Left lung (tissue), 14 donors: ENCODE measurements at places on chromosomes 2 and 18. TPM values are rescaled to one million over a fixed set of nuclear protein-coding genes. Genes with fewer than 3 reads are reported as not detected.

DNA sequence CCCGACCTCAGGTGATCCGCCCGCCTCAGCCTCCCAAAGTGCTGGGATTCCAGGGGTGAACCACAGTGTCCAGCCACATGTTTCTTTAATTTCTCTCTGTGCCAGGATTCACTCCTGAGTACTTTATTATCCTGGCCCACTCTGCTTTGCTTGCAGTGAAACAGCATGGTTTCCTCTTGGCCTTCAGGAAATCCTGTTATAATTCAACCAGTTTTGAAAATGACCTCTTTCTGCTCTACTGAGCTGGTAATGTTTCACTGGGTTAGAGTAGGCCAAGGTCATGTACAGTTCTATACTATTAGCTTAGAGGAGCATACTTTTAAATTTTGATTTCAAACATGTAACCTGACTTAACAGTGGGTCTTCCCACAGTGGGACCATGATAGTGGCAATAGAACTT, 90.6 kb upstream of the PELI1 start:
- H3K4me3 ChIP-seq = no peak overlapping the region
- H3K27me3 ChIP-seq = no peaks in the 10 kb centered on the region
- no peak overlapping the region for H3K27ac ChIP-seq
- H3K36me3 ChIP-seq = no peaks in the 10 kb centered on the region

DNA sequence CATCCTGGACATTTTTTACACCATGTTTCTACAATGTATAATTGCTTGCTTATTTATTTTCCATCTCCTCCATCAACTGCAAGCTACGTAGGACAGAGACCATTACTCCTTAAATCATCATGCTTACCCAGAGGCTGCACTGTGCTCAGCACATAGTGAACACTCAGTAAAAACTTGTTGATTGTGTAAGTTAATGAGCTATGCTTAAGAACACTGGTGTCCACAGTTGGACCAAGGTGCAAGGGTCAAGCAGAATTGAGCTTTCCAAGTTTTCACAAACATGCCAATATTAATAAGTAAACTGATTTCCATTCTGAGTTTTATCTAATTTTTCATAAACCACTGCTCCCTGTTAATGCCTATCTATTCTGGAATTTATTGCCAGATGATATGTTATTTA, 464.2 kb upstream of the TCF4 start:
- H3K36me3 ChIP-seq = no peaks in the 10 kb centered on the region
- H3K4me1 ChIP-seq = no peaks in the 10 kb centered on the region
- no peaks in the 10 kb centered on the region for H3K27me3 ChIP-seq
- H3K4me3 ChIP-seq = no peak overlapping the region
- no peak overlapping the region for H3K27ac ChIP-seq

- no peaks in the 10 kb centered on the region for H3K27me3 ChIP-seq
- H3K4me1 ChIP-seq = no peaks in the 10 kb centered on the region
- no peaks in the 10 kb centered on the region for H3K36me3 ChIP-seq
- DNase-seq = no peak
Measured at GRCh38 chr2:234805836-234806235, 146.0 kb upstream of the SH3BP4 start.

DNA sequence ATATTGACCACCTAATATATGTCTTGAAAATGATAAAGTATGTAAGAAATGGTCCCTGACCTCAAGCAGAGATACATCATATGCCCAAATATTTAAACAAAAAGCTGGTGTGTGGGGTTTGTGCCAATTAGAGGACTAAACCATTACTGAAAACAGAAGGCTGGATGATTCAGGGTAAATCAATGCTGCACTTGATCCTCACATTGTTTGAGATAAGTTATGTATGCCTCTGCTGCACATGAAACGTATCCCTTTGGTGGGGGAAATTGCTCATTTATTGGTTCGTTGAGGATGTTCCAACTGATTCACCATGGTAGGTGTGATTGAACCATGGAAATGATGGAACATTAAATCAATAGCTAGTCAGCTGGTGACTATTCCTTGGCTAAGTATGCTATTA, 24.7 kb upstream of the DARS1 start:
- DNase-seq = no peak
- no peaks in the 10 kb centered on the region for H3K27me3 ChIP-seq
- H3K36me3 ChIP-seq = no peaks in the 10 kb centered on the region

- no peak overlapping the region for H3K4me3 ChIP-seq
- no peak overlapping the region for H3K27ac ChIP-seq
- peak; percentile 51 for DNase-seq
- no peaks in the 10 kb centered on the region for H3K27me3 ChIP-seq
Measured at GRCh38 chr2:219460424-219460926, 25.8 kb downstream of the SPEG start.

- H3K27ac ChIP-seq = peak overlapping the region; percentile 67
- no peaks in the 10 kb centered on the region for H3K27me3 ChIP-seq
- no peak for DNase-seq
- H3K4me1 ChIP-seq = peaks cover 3% of the 10 kb centered on the region
Measured at GRCh38 chr2:223760838-223761502, 76.4 kb downstream of the AP1S3 start.

The GALNT5 gene
- total RNA-seq = 23.0 TPM

GRCh38 chr2:160581035-160581434, 87.4 kb upstream of the RBMS1 start:
- H3K4me3 ChIP-seq = no peak overlapping the region
- DNase-seq = no peak
- no peaks in the 10 kb centered on the region for H3K36me3 ChIP-seq
- H3K27ac ChIP-seq = no peak overlapping the region
- peaks cover 12% of the 10 kb centered on the region for H3K4me1 ChIP-seq

DNA sequence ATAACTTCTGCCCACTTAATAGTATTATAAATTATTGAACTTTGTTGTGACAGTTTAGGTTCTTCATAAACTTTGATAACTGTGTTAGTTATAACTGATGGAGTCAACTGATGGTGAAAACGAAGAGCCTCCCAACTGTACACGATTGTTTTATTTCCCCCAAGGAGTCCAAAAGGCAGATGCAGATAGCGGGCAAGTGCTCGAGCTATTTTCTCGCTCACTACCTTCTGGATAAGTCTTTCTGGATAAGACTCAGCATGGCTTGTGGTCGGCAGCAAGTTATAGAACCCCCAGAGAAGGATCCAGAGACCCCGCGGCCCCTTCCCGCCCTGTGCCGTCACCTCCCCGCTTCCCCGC, 517 bp downstream of the GCFC2 start:
- H3K4me3 ChIP-seq = peak overlapping the region; percentile 78
- H3K36me3 ChIP-seq = no peaks in the 10 kb centered on the region
- peak overlapping the region; percentile 93 for H3K27ac ChIP-seq
- H3K27me3 ChIP-seq = no peaks in the 10 kb centered on the region
- H3K4me1 ChIP-seq = peaks cover 24% of the 10 kb centered on the region
- DNase-seq = no peak

GRCh38 chr2:237628247-237629187, 1.1 kb downstream of the LRRFIP1 start:
- H3K4me1 ChIP-seq = peaks cover 43% of the 10 kb centered on the region
- DNase-seq = no peak
- H3K4me3 ChIP-seq = peak overlapping the region; percentile 62
- H3K36me3 ChIP-seq = no peaks in the 10 kb centered on the region

GRCh38 chr2:241153616-241154015, 3.3 kb downstream of the PPP1R7 start:
- no peaks in the 10 kb centered on the region for H3K27me3 ChIP-seq
- DNase-seq = peak; percentile 3
- peaks cover 8% of the 10 kb centered on the region for H3K4me1 ChIP-seq
- no peaks in the 10 kb centered on the region for H3K36me3 ChIP-seq
- no peak overlapping the region for H3K4me3 ChIP-seq

The CDCA7 gene
- total RNA-seq = 5.4 TPM

DNA sequence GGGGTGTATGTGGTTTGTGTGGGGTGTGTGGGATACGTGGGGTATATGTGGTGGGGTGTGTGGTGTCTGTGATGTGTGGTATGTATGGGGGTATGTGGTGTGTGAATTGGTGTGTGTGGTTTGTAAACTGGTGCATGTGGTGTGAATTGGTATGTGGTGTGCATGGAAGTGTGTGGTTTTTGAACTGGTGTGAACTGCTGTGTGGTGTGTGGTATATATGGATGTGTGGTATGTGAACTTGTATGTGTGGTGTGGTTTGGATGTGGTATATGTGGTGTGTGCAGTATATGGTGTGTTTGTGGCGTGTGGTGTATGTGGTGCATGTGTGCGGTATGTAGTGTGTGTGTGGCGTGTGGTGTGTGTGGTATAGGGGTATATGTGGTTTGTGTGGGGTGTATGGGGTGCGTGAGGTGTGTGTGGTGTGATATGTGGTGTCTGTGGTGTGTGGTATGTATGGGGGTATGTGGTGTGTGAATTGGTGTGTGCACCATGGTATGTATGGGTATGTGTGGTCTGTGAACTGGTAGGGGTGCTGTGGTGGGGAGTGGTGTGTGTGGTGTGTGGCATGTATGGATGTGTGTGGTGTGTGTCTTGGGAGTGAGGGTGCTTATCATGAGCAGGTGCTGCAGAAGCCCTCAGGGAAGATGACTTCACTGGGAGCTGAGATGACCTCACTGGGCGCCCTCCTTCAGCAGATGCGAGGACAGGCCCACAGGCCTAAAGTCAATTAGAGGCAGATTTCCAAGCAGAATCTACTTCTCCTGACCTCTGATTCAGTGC, 209.6 kb upstream of the TNP1 start:
- no peaks in the 10 kb centered on the region for H3K4me1 ChIP-seq
- no peaks in the 10 kb centered on the region for H3K36me3 ChIP-seq
- H3K27ac ChIP-seq = no peak overlapping the region
- DNase-seq = no peak
- no peak overlapping the region for H3K4me3 ChIP-seq
- H3K27me3 ChIP-seq = no peaks in the 10 kb centered on the region

- DNase-seq = no peak
- no peaks in the 10 kb centered on the region for H3K27me3 ChIP-seq
- no peaks in the 10 kb centered on the region for H3K4me1 ChIP-seq
Measured at GRCh38 chr2:150561076-150561475, 73.6 kb upstream of the RND3 start.

- H3K27me3 ChIP-seq = no peaks in the 10 kb centered on the region
- H3K4me3 ChIP-seq = no peak overlapping the region
- no peak overlapping the region for H3K27ac ChIP-seq
- H3K36me3 ChIP-seq = no peaks in the 10 kb centered on the region
- no peaks in the 10 kb centered on the region for H3K4me1 ChIP-seq
- DNase-seq = no peak
Measured at GRCh38 chr2:222698276-222698675, 26.8 kb downstream of the MOGAT1 start.

- no peak overlapping the region for H3K4me3 ChIP-seq
- H3K4me1 ChIP-seq = no peaks in the 10 kb centered on the region
- H3K36me3 ChIP-seq = no peaks in the 10 kb centered on the region
- no peak overlapping the region for H3K27ac ChIP-seq
- no peak for DNase-seq
Measured at GRCh38 chr2:33377048-33377447, 99.4 kb upstream of the RASGRP3 start.

The ACTG2 gene
- 156 TPM for total RNA-seq

GRCh38 chr18:54480616-54481015, 110.4 kb upstream of the DYNAP start:
- H3K36me3 ChIP-seq = no peaks in the 10 kb centered on the region
- no peaks in the 10 kb centered on the region for H3K27me3 ChIP-seq
- no peak overlapping the region for H3K4me3 ChIP-seq
- no peaks in the 10 kb centered on the region for H3K4me1 ChIP-seq

DNA sequence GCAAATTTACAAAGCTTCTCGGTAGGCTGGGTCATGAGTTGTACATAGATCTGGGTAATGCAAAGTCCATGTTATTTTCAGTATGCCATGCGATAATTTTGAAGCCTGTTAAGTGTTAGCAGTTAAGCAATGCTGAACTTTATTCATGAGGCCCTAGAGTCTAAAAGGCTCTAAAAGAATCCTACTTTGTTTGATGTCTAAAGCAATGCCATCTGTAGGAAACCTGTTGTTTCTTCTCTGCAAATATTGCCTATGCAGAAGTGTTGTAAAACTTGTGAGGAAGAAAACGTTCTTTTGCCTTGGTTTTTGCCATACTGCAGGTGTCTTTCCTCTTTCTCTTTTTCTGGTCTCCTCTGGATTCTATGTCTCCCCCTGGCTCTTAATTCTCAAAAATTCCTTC, 9.1 kb downstream of the ARHGAP15 start:
- DNase-seq = no peak
- H3K4me3 ChIP-seq = no peak overlapping the region
- no peaks in the 10 kb centered on the region for H3K36me3 ChIP-seq
- no peaks in the 10 kb centered on the region for H3K27me3 ChIP-seq

GRCh38 chr2:238457927-238458324, 31.2 kb downstream of the ASB1 start:
- H3K27ac ChIP-seq = no peak overlapping the region
- H3K4me1 ChIP-seq = no peaks in the 10 kb centered on the region
- no peaks in the 10 kb centered on the region for H3K36me3 ChIP-seq
- no peak for DNase-seq
- no peak overlapping the region for H3K4me3 ChIP-seq

DNA sequence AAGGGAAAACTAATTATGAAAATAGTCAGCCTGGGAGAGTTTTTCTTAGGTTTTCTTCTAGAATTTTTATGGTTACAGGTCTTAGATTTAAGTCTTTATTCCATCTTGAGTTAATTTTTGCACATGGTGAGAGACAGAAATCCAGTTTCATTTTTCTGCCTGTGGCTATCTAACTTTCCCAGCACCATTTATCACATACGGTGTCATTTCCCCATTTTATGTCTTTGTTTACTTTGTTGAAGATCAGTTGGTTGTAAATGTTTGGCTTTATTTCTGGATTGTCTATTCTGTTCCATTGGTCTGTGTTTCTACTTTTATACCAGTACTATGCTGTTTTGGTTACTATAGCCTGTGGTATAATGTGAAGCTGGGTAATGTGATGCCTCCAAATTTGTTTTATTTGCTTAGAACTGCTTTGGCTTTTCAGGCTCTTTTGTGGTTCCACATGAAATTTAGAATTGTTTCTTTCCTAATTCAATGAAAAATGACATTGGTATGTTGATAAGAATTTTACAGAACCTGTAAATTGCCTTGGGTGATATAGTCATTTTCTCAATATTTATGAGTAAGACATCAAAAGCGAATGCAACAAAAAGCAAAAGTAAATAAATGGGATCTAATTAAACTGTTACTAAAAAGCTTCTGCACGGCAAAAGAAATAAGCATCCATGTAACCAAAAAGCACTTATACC, 146.1 kb upstream of the NOL4 start:
- no peak for DNase-seq
- no peaks in the 10 kb centered on the region for H3K4me1 ChIP-seq
- no peaks in the 10 kb centered on the region for H3K27me3 ChIP-seq
- H3K36me3 ChIP-seq = no peaks in the 10 kb centered on the region
- no peak overlapping the region for H3K4me3 ChIP-seq

DNA sequence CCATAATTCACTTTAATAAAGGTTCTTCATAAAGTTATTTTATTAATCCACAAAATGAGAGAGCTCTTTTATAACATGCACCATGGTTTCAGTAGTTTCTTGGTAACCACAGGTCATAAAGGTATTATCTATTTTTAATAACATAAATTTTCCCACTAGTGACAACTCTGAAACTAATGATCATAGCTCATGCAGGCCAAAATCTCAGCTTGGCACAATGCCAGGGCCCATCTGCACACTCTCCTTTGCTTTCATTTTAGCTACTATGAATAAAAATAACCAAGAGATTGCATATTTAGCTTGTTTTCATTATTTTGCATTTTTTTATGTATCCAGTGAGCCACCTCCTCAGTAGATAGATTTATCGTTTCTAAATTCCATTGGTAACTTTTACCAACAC, 691.8 kb upstream of the CHAC2 start:
- no peaks in the 10 kb centered on the region for H3K4me1 ChIP-seq
- no peaks in the 10 kb centered on the region for H3K36me3 ChIP-seq
- no peak overlapping the region for H3K27ac ChIP-seq
- H3K4me3 ChIP-seq = no peak overlapping the region
- DNase-seq = no peak

- DNase-seq = no peak
- H3K27me3 ChIP-seq = no peaks in the 10 kb centered on the region
- no peak overlapping the region for H3K4me3 ChIP-seq
- peak overlapping the region; percentile 33 for H3K27ac ChIP-seq
Measured at GRCh38 chr2:9638532-9638931, 7.7 kb upstream of the YWHAQ start.

The IL36G gene
- not detected for total RNA-seq
